ENCODE measurements at places on chromosomes 1 and 21. TPM values are rescaled to one million over a fixed set of nuclear protein-coding genes. Genes with fewer than 3 reads are reported as not detected.
A peak's percentile ranks its signal among the peaks of the same experiment; 100 is the strongest.

GRCh38 chr1:231631717-231632116 lies 5.1 kb downstream of the DISC1 start:
- DNase-seq, result peak; percentile 27

RIPPLY3 gene
- not detected for total RNA-seq

- peak; percentile 47 for DNase-seq
These were observed 2.0 kb downstream of the EFHD2 start for GRCh38 chr1:15411593-15412137.

TRIM67 gene
- total RNA-seq, result not detected

- DNase-seq, result no peak
These were observed 32.2 kb upstream of the H6PD start for GRCh38 chr1:9202240-9202870.

- no peak for DNase-seq
These were observed 5.8 kb upstream of the BGLAP start for GRCh38 chr1:156236164-156236563.

- no peak for DNase-seq
These were observed at the start of gene TRIM63 for GRCh38 chr1:26067432-26067911. TRIM63 (minus strand) TSS chr1:26067630; CDS start chr1:26067494, 136 bp downstream.

DNA sequence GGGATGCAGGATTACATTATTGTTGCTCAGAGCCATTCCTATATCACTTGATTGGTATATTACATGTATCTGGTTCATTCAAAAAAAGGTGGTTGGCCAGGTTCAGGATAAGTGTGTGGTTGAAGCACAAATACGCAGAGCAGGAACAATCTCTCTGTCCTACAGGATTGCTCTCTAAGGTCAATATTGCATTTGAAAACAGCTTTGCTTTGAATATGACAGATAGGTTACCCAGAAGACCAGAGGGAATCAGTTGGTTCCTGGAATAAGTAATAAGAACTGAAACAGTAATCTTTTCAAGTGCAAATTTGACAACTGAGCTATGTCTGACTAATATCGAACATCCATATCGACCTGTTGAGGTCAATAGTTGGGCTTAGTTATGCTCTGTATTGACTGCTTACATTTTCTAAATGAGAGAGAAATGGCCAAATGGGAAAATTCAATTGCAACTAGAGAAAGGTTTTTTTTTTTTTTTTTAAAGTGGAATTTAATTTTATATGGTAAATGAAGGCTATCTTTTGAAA lies 176.8 kb downstream of the ATP6V1G3 start:
- no peak for DNase-seq

CYP4X1 gene
- total RNA-seq, result not detected

- peak; percentile 95 for DNase-seq
These were observed 21.3 kb downstream of the CCDC30 start for GRCh38 chr1:42484382-42484781.

GRCh38 chr1:8201331-8201861 lies 116.5 kb upstream of the SLC45A1 start:
- DNase-seq, result peak; percentile 23

DNA sequence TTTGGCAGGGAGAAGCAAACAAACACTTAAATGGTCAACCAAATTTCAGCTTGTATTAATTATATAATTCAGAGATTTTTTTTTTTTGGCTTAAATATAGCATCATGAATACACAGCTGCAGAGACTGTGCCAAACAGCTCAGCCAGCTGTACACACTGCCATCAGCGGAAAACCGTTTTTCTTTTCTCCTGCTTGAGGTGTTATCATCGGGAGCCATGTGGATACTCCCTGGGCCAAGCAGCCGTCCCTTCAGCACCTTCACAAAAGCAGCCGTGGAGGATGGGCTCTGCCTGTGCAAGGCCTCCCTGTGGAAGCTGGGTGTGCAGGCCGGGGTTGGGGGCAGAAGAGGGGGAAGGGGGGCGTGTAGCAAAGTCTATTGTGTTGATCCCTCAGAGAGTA lies 85.0 kb downstream of the NUF2 start:
- no peak for DNase-seq

GRCh38 chr1:242723044-242723716 lies 198.7 kb upstream of the PLD5 start:
- DNase-seq, result no peak

GRCh38 chr1:225435487-225435886 lies 7.6 kb upstream of the LBR start:
- no peak for DNase-seq

- peak; percentile 92 for DNase-seq
These were observed 31.1 kb downstream of the ALG14 start for GRCh38 chr1:95041491-95042165.

MX1 gene
- total RNA-seq, result 1.9 TPM

- DNase-seq, result no peak
These were observed 544.1 kb downstream of the NEGR1 start for GRCh38 chr1:71738256-71738655.

DNA sequence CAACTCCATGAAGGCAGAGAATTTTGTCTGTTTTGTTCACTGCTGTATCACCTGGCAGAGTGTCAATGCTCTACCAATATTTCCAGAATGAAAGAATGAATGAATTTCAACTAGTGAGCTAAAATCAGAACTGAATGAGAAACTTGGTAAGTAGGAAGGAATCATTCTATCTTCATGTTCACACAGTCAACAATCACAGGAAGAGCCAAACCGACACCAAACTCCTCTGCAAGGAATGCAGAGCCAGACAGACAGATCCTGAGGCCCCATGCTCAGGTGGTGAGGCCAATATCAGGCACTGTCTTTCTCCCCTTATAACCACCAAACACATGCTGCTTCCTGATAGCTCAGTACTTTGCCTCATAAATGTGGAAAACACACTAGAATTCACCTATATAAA lies 139.1 kb downstream of the SLC45A1 start:
- no peak for DNase-seq

- DNase-seq, result peak; percentile 54
These were observed 142.2 kb upstream of the KRTAP19-8 start for GRCh38 chr21:31180256-31181081.

TNFRSF8 gene
- total RNA-seq, result under 0.01 TPM

LCE3D gene
- total RNA-seq, result not detected

SYT11 gene
- total RNA-seq, result 37.8 TPM

SAMSN1 gene
- not detected for total RNA-seq

TARS2 gene
- 10.9 TPM for total RNA-seq

ITGB2 gene
- total RNA-seq, result not detected

DNA sequence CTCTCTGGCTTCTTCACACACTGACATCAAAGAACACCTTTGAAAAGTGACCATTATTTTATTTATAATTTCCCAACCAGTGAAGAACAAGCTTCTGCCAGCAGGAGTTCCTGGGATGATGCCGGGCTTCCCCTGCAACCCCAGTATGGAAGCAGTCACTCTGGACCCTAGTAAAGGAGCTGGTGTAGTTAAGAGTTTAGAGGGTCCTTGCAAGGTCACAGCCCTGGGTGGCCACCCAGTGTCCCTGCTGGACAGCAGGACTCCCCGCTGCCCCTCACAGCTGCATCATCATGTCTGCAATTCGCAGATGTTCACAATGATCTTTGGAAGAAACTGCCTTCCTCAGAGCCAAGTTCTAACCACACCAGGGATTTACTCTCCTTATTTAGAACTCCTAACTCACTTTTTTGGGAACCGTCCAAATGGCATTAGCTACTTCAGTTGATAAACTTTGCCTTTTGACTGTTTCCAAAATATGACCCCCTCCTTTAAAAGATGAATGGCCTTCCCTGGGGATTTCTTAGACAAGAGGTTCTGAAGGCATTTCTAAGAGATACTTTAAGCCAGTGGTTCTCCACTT lies 90.6 kb downstream of the HIVEP3 start:
- no peak for DNase-seq

GRCh38 chr1:187816646-187817045 lies 987.9 kb downstream of the PLA2G4A start:
- peak; percentile 33 for DNase-seq

TNFRSF1B gene
- total RNA-seq, result 5.0 TPM

- DNase-seq, result no peak
These were observed 27.8 kb upstream of the ZBTB21 start for GRCh38 chr21:42037943-42038342.

- no peak for DNase-seq
These were observed 13.8 kb downstream of the C1orf185 start for GRCh38 chr1:51115714-51116404.

- peak; percentile 77 for DNase-seq
These were observed 1.6 kb upstream of the SH3BGRL3 start for GRCh38 chr1:26278303-26278702.

LORICRIN gene
- total RNA-seq, result not detected

DNA sequence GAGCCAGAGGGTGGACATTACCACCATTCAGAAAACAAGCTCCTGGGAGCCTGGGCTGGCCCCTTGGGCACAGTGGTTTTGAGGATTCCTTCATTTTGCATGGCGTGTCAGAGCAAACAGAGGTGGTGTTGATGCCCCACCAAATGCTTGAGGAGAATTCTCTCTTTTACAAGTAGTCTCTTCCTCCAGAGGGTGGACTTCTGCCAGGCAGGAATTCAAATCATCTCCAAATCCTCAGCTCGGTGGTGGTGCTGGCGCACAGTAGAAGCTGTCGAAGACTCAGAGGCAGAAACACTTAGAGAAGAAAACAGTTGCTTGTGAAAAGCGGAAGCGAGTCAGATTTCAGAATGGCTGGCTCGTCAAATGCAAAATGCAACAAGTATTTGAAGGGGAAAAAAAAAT lies 3.4 kb upstream of the CHI3L1 start:
- DNase-seq, result peak; percentile 15

DNA sequence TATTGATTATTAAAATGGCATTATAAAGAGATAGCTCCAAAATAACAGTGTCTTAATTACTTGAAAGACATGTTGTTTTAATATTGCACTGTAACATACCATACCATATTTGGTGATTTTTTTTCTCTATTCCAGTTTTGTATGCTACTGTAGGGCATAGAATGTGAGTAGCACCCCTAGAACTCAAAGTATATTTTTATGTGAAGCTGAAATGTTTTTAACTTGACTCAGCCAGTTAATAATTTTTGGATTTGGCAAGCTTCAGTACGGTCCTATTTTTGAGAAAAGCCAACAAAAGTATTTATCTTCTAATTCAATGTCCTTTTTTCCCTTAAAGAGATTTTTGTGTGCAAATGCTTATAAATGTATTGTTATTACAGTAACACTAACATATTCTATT lies 593.8 kb downstream of the USP25 start:
- peak; percentile 29 for DNase-seq

CD58 gene
- 6.4 TPM for total RNA-seq

DNA sequence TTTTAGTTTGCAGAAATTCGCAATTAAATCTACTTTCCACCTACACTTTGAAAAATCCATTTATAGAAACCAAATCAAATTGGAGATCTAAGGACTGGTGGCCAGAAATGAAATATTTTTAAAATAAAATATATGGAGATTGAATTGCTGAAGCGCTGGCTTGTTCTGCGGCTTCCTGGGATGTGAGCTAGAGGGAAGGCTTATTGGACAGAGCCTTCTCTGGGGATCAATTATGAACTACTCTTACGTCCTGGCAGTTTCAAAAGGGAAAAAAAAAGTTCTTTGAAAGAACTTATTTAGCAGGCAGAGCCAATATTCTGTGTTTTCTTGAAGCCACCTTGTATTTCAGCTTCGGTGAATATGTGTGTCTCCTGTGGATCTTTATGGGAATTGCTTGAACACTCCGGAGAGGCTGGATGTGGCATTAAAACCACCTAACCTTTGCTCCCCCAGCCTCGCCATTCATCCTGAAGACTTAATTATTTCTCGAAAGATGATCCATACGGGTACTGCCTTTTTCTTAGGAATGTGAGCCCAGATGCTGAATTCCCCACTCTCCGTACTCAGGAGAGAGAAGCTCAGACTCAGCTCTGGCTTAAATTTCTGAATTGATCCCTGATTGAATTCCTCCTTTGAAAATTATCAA lies 478.9 kb upstream of the VAMP3 start:
- DNase-seq, result no peak

GRCh38 chr1:157117527-157118057 lies 18.0 kb upstream of the ETV3L start:
- no peak for DNase-seq

GRCh38 chr1:19689085-19689757 lies 24.5 kb downstream of the HTR6 start:
- no peak for DNase-seq

- DNase-seq, result no peak
These were observed 6.7 kb upstream of the TSPEAR start for GRCh38 chr21:44718093-44718492.

DNA sequence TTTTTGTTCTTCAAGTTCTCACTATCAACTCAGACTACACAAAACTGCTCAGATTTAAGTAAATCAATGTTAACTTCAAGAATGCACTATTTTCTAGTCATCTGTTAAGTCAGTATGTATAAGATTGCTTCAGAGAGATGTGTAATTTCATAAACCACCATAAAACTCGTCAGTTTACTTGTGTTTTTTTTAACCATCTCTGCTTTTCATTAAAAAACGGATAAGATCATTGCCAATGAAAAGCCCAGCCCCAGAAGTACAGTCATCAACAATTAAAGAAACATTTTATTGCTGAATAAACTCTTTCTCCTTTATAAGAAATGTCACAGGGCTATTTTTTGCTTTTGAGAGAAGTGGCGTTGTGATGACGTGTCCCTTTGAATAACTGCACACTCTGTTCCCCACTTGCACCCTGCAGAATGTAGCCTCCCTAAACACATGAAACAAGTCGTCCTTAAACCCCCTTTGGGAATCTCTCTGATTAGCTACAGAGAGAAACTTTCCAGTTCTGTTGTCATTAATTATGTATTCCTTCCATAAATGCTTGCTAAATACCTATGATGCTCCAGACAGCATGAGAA lies 202.7 kb upstream of the FOXD3 start:
- DNase-seq, result no peak

GRCh38 chr21:21003701-21004100 lies 5.5 kb downstream of the NCAM2 start:
- peak; percentile 37 for DNase-seq

GRCh38 chr1:24506691-24507381 lies 4.2 kb downstream of the RCAN3 start:
- no peak for DNase-seq

DNA sequence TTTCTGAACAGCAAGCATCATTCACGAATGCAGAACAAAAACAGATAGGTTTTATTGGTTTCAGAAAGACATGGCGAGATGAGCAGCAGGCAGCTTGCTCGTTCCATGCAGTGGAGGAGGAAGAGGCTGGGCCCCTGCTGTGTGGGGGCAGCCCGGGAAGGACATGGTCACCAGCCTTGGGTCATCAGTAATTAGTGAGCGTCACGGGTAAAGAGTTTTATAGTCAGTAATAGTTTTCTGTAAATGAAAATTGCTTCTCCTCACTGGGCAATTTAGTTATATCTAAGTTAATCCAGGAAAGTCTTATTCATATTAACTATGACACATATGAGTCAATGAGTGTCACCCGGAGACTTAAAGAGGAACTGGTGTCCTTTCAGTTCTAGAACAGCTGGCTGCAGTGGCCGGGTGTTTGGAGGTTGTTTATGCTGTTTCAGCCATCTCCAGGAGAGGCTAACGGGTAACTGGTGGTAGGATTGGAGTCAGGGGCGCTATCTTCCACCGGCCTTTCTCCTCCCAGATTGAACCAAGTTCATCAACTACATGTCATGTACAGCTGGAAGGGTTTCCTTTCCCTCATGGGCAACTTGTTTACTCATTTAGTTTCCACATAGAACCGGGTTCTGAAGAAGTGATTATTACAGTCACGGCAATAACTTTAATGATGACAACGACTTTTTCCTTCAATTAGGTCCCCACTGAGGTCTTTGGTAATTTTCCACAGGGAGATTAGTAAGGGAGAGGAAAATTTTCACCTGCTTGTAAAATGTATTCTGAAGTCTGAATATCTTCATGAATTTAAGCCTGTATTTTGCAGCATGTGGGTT lies 34.6 kb upstream of the SLC45A1 start:
- DNase-seq, result no peak
